ENCODE measurements at places on chromosomes 7 and 10.

- no peak for DNase-seq
Observed at GRCh38 chr10:25049966-25050365, 33.6 kb downstream of the THNSL1 start.

GRCh38 chr10:48199580-48200377 lies 74.7 kb downstream of the FRMPD2 start:
- DNase-seq, result no peak

DNA sequence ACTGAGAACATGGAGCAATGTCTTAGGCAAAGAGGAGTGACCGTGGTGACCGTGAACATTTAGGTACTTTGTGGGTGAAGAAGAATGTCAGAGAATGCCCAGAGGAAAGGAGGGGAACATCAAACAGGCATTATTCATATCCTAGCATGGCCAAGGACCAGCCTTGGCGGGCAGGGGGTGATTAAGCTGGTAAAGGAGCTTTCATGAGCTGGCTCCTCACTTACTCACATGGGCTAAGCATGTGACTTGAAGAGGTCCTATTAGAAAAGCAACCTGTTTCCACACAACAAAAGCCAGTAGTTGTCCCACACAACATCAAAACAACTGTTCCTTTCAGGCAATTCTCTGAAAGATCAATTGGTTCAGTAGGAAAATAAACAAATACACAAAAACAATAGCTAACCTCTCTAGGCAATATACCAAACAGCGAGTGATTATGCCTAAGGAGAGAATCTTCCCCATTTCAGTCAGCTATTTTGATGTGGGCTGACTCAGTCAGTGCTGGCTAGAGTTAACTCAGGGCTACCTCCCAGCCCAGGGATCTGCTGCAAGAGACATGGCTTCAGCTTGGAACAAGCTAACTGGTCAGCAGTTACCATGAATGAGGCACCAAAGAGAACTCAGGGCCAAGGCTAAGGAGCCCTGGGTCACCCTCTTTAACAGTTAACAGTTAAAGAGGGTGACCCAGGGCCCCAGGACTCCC lies 283.5 kb downstream of the ARHGAP12 start:
- DNase-seq, result no peak

DNA sequence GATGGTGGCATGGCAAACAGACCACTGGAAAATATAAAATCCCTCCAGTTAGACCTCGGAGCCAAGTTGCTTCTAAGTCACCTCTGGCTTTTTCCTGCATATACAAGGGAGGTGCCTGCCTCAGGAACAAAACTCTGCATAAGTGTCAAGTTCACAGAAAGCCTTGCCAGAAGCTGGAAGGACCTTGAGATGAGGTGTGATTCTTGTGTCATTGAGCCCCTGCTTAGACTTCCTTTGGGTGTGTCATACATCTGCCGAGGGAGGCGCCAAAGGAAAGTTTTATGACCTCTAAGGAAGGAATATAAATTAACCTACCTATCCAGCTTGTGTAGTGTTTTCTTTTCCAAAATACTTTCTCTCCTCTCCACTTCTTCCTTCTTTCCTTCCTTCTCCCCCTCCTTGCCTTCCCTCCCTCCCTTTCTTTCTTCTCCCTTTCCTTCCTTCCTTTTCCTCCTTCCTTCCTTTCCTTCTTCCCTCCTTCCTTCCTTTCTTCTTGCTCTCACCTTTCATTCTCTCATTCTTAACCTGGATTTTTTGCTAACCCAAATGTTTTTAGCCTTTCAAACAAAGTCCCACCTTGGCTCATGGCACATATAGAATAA lies 75.2 kb downstream of the TRIL start:
- DNase-seq, result no peak

- no peak for DNase-seq
Observed at GRCh38 chr7:91066627-91067026, 197.6 kb upstream of the FZD1 start.

DNA sequence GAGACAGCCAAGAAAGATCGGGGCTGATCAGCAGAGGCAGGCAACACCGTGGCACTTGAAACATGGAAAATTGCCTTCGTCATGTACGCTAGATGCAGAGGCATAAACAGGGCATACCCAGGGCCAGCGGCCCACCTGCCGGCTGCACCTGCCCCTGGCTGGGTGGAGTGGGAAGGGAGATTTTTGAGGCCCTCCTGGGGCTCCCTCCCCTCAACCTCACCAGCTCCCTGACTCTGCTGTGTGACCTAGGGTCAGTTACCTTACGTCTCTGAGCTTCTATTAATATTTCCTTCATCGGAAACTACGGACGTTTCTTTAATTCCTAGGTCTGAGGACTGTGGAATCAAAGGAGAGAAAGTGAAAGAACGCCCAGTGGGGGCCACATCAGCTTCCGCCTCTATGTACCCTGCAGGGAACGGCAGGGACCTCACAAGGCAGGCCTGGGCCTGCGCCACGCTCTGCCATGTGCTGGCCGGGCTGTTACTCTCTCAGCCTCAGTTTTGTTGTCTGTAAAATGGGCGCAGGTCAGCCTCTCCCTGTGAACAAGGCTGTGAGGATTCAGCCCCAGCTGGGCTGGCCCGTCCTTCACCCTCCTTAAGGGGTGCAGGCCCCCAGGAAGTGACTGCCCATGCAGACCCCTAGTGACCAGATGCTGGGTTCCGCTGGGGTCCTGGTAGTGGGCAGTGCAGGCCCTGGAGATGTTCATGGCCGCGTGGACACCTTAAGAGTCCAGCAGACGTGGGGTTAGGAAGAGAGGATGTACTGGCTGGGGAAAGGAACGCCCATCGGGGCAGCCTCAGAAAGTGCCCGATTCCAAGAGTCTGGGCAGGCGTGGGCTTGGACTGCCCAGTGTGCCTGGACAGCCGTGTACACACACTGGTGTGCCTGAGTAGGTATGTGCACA lies 22.7 kb downstream of the ELFN1 start:
- no peak for DNase-seq

DNA sequence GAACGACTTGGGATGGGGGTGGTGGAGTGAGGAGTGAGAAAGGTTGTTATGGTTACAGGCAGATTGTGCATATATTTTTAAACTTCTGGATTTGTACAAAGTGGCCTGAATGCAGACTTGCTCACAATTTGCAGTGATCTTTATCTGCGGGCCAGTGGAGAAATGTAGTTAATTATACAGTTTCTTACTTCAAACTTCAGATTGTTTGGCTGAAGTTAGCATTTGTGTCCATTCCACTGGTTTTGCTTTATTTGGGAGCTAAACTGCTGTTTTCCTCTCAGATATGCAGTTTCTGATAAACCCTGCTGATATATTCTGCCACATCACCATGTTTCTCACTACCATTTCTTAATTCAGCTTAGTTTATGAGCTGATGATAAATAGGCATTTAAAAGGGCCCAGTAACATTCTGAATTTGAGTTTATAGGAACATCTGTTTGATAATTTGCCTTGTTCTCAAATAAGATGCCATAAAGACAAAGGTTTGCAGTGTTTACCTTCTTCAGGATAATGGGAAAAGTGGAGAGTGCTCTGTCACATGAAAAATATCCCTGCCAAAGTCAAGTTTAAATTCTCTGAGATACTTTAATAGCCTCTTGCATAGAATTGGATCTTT lies 170.1 kb downstream of the ST7 start:
- DNase-seq, result no peak

DNA sequence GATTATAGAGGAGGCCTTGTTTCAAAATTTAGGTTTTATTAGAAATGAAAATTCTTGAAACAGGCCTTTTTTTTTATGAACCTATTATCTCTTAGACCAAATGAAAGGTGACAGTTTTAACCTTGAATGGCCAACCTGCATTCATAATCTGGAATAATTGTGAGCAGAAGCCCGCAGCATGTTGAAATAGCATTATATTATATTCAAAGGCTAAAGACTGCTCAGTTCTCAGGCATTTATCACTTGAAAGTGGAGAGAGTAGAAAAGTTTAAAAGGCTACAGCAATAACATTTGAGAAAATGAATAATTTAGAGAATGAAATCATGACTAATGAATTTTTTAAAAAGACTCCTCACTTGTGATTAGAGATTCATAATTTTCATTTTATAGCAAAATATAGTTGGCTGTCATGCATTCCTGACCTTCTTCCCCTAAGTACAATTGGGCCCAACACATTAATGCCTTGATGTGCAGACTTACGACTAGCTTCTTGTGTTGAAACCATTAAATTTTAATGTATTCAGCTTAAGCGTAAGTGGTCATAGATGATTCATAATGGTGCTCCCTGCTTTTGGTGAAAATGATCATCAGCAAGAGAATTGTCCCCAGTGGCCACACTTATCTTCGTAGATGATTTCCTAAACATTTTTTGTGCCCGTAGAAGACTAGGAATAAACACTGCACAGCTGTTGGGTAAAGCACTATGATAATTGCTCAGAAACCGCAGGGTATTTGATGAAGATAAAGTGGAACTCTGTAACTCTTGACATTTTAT lies 346.6 kb upstream of the BMPER start:
- DNase-seq, result no peak

GRCh38 chr7:55155351-55156117 lies 136.7 kb downstream of the EGFR start:
- no peak for DNase-seq

GRCh38 chr7:42606193-42606905 lies 305.5 kb downstream of the C7orf25 start:
- no peak for DNase-seq

- no peak for DNase-seq
Observed at GRCh38 chr10:29841724-29842649, 207.2 kb upstream of the SVIL start.

- no peak for DNase-seq
Observed at GRCh38 chr10:86938260-86938659, 19.2 kb downstream of the MMRN2 start.

- DNase-seq, result no peak
Observed at GRCh38 chr7:120775755-120776154, 82.2 kb downstream of the TSPAN12 start.

DNA sequence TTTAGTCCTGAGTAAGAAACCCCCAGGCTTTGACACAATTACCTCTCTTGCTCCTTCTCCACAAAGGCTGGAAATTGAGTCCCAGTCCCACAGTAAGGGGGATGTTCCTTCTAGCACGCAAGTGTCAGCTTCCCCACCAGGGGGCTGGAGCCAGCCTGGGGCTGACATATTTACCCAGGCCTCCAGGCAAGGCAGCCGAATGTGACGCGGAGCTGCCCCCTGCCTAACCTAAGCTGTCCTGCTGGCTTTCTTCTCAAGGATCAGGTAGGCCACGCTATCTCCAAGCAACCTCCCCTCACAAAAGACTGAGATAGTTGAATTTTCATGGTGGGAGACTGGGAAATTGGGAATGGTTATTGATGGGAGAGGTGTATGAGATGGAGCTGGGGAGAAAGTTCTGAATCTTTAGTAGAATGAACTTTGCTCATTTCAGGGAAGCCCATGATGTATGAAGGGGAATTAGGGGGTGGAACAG lies 19.2 kb upstream of the BMPER start:
- no peak for DNase-seq

DNA sequence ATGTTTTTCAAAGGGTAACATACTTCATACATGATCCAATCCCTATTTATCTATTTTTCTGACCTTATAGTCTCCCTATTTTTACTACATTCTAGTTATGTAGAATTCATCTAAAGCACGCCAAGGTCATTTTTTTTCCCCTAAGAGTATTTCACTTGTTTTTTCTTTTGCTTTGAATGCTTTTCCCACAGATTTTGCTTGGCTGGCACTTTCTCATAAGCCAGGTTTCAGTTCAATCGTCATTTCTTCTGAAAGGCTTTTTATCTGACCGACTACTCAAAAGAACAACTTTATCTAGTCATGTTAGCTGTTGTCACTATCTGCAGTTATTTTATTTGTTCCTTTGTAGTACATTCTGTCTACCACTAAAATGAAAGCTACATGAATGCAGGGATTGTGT lies 1274.6 kb downstream of the REEP3 start:
- DNase-seq, result no peak

GRCh38 chr10:14822879-14823755 lies 14.7 kb downstream of the CDNF start:
- DNase-seq, result no peak

- no peak for DNase-seq
Observed at GRCh38 chr10:78516236-78516635, 482.6 kb downstream of the RPS24 start.

- DNase-seq, result no peak
Observed at GRCh38 chr10:117516681-117517080, 25.9 kb upstream of the EMX2 start.

GRCh38 chr7:50119815-50120637 lies 27.0 kb upstream of the ZPBP start:
- DNase-seq, result no peak

DNA sequence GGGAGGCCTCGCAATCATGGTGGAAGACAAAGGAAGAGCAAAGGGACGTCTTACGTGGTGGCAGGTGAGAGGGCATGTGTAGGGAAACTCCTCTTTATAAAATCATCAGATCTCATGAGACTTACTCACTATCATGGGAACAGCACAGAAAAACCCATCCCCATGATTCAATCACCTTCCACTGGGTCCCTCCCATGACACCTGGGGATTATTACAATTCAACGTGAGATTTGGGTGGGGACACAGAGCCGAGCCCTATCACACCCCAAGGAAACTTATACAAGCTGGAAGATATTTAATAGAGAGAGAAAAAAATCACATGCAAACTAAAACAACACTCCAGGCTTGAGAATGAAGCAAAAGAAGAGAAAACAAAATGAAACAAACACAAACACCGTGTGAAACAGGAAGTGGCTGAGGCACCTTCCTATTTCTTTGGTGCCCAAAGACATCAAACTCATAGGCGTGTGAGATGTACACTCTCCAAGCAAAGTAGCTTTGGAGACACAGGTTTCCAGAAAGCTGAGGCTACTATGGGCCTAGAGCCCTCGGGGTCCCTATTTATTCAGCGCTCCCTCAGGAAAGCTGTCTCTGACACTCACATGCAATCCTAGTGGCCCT lies 97.2 kb downstream of the PRKCQ start:
- no peak for DNase-seq

DNA sequence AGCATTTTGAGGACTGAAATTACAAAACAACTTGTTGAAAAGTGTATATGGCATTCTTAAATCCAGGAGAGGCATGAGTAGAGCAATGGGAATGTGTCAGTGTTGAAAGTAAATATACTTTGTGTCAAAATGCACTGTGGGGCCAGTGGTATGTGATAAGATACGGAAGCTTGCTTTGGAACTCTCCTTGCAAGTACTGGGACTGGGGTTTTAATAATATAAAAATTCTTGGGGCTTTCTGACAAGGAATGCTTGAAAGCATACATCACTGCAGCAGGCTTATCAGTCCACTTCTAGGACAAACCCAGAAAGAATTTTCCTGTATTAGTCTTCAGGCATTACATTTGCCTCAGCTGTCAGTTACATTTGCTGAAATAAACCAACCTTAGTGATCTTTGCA lies 472.8 kb upstream of the FZD8 start:
- DNase-seq, result no peak

- no peak for DNase-seq
Observed at GRCh38 chr10:69317626-69318105, 39.4 kb downstream of the HK1 start.

- DNase-seq, result no peak
Observed at GRCh38 chr7:38870147-38870546, 38.8 kb downstream of the VPS41 start.

- no peak for DNase-seq
Observed at GRCh38 chr10:15543994-15544393, 172.9 kb upstream of the FAM171A1 start.

GRCh38 chr7:18788026-18788425 lies 292.5 kb downstream of the HDAC9 start:
- DNase-seq, result no peak
